ENCODE measurements at places on chromosomes 5 and 9.

DNA sequence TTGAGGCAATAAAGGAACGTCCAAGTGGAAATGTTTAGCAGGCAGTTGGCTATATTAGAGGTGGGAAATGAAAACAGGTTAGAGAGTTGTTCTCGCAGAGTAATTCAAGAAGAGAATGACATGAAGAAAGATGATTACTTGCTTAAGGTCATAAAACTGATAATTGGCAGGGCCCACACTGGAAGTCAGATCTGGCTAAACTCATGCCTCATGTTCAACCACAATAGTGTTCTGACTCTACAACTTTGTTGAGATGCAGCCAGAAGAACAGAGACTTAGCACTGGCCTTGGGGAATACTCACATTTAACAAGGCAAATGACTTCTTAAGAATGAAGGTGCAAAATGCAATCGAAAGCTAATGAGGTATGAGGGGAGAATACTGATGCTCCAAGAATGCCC is 27.2 kb upstream of the TNFSF8 start:
- DNase-seq = no peak

- DNase-seq = no peak
Measured at GRCh38 chr5:123517476-123517875, 5.5 kb downstream of the CSNK1G3 start.

GRCh38 chr9:127626752-127627493 is 14.8 kb downstream of the STXBP1 start:
- DNase-seq = no peak

DNA sequence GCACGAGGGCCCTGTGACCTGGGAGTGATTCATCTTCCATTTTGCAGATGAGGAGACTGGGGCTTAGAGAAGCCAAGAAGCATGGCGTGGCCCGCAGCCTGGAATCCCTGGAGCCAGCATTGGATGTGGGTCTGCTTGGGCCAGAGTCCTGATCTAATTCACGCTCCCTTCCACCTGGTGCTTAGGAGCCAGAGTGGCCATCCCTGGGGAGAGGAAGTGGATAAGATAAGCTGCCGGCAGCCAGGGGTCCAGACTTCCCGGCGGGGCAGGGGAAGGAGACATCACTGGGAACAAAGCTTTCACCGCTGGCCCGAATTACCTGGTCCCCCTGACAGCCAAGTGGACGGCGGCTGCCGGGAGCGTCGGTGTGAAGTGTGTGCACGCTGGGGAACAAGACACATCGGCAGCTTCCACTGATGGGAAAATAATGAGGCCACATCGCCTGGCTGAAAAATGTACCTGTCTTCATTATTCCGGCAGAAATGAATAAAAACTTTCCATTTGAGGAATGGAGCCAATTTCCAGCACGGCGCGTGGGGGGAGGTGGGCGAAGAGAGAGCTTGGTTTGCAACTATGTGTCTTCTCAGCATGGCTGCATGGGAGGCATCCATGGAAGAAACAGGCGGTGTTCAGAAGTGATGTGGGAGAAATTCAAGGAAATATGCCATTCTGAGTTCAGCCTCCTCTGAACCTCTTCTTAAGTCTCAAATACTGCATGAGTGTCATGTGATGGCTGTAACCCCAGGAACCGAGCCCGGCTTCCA is 78.5 kb downstream of the OLFM1 start:
- no peak for DNase-seq

- no peak for DNase-seq
Measured at GRCh38 chr5:167745868-167746267, 545.6 kb upstream of the WWC1 start.

GRCh38 chr9:36888551-36888950 is 145.5 kb downstream of the PAX5 start:
- DNase-seq = no peak

- DNase-seq = peak; percentile 25
Measured at GRCh38 chr5:99037668-99038067, 108.9 kb upstream of the CHD1 start.

- peak; percentile 28 for DNase-seq
Measured at GRCh38 chr9:88106492-88106891, 31.8 kb downstream of the SPATA31C2 start.

GRCh38 chr9:119004618-119004990 is 364.6 kb downstream of the BRINP1 start:
- no peak for DNase-seq

- DNase-seq = no peak
Measured at GRCh38 chr5:158637039-158637438, 462.7 kb downstream of the EBF1 start.

DNA sequence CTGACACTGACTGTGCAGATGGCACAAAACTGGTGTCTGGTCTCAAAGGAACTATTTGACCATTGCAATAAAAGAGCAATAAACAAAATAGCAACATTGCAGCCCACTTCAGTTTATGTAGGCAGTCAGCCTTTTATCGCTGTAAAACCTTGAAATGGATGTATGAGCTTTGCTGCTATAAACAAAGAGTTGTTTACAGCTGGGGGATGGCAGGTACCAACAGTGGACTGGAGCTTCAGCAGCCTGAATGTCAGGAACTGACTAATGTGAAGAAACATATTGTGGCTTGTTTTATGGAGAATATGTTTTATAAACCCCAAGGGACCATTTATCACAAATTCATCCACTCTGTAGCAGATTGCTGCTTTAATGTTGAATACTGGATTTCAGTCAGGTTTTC is 78.0 kb downstream of the PTPRD start:
- DNase-seq = no peak

GRCh38 chr5:136040746-136041415 is 12.1 kb downstream of the TGFBI start:
- DNase-seq = no peak

- DNase-seq = peak; percentile 65
Measured at GRCh38 chr5:131104169-131104808, 60.8 kb downstream of the HINT1 start.

DNA sequence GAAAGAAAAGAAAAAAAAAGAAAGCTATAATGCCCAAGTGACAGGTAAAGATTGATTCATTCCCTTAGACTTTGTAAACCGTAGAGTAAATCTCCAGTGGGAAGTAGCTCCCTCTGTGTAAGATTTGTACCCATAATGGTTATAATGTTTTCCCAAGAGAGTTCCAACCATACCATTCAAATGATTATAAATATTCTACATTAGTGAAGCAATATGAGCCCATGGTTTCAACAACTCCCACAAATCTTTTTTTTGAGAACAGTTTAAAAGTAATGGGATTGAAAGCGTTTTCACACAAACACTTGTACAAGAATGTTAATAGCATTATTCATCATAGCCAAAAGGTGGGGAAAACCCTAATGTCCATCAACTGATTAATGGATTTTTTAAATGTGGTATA is 58.0 kb downstream of the GRAMD2B start:
- DNase-seq = no peak

DNA sequence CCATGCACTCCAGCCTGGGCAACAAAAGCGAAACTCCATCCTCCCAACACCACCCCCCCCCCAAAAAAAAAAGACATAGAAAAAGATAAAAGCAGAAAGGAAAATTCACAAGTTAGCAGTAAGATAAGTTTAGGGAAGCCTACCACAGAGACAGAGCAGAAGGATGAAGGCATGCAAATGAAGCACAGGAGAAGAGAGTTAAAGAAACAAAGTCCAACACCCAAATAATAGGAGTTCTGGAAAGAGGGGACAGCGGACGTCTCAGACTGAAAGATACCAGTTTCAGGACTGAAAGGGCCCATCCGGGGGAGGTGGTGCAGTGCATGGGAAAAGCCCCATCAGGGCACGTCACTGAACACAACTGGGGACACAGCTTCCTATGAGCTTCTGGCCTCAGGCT is 54.3 kb downstream of the OTULIN start:
- no peak for DNase-seq

- no peak for DNase-seq
Measured at GRCh38 chr9:114981063-114981462, 50.7 kb upstream of the TNFSF8 start.

DNA sequence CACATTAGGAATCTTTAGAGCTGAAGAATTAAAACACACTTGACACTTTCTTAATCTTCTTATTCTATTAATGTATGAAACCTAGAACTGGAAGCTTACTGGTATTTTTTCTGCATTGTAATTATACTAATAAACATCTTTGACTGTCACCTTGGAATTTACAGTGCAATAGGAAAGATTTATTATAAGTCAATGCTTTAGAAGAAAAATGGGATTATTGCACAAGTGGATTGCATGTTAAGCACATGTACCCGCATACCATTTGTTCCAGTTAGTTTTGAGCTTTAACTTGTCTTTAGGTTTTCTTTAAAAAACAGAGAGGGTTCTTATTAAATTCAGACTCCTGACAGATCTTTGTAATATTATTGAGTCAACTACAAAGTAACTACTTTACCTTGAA is 278.5 kb downstream of the CCDC171 start:
- no peak for DNase-seq

GRCh38 chr5:89443508-89443907 is 560.5 kb upstream of the MEF2C start:
- DNase-seq = no peak

DNA sequence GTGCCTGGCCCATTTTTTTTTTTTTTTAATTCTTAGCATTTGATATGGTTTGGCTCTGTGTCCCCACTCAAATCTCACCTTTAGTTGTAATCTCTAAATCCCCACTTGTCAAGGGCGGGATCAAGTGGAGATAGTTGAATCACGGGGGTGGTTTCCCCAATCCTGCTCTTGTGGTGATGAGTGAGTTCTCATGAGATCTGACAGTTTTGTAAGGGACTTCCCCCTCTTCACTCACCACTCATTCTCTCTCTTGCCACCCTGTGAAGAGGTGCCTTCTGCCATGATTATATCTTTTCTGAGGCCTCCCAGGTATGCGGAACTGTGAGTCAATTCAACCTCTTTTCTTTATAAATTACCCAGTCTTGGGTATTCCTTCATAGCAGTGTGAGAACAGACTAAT is 27.2 kb downstream of the NDUFAF2 start:
- no peak for DNase-seq

DNA sequence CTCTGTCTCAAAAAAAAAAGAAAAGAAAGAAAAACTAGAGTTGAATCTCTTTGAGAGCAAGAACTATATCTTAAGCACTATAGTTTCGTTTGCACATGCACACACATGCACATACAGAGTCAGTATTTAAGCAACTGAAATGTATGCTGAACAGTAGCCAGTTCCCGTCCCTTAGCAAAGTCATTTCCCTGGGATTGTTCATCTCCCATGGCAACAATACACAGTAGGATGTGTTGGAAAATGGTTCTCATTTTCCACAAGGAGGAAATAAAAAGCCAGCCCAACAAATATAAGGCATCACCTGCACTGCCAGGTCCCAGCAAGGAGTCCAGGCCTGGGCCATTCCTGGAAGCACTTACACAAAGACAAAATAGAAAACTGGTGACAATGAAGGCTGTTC is 4.2 kb upstream of the ZNF346 start:
- no peak for DNase-seq

DNA sequence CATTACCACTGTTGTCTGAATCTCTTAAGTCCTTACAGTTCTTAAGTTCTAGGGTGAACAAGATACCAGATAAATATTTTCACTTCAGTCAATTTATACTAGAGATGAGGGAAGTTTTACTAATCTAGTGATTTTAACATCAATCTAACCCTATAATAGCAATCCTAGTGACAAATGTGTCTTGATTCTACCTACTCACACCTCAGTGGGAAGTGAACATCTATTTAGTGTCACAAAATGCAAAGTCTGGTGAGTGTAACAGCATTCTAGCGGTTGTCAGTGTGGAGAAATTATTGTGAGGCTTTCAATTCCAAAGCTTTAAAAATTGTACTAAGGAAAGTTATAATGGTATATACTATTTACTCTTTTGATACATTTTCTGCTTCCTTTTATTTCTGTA is 225.8 kb upstream of the CYLC2 start:
- DNase-seq = no peak

Data from NB4 (cell line).